ENCODE measurements at places on chromosomes 4 and X. TPM values are rescaled to one million over a fixed set of nuclear protein-coding genes. Genes with fewer than 3 reads are reported as not detected.

Gene STK32B
- 11.6 TPM for total RNA-seq

Gene HS3ST1
- total RNA-seq: 0.21 TPM

Gene AFF2
- 0.05 TPM for total RNA-seq

Gene UGT2B15
- total RNA-seq: 0.13 TPM

Gene NSG1
- total RNA-seq: not detected

Gene QRFPR
- total RNA-seq: not detected

Gene FAM53A
- total RNA-seq: 7.0 TPM

Gene EMCN
- not detected for total RNA-seq

Gene MCF2
- total RNA-seq: 0.31 TPM

Gene FAM47A
- not detected for total RNA-seq

GRCh38 chr4:122065915-122066314 lies 86.2 kb upstream of the BLTP1 start:
- no peaks in the 10 kb centered on the region for H3K4me1 ChIP-seq
- H3K27ac ChIP-seq: no peak overlapping the region
- no peaks in the 10 kb centered on the region for H3K36me3 ChIP-seq
- H3K27me3 ChIP-seq: no peaks in the 10 kb centered on the region

GRCh38 chrX:36847496-36847895 lies 160.7 kb upstream of the FAM47C start:
- no peak overlapping the region for H3K27ac ChIP-seq
- H3K4me1 ChIP-seq: no peaks in the 10 kb centered on the region
- H3K27me3 ChIP-seq: no peaks in the 10 kb centered on the region
- H3K4me3 ChIP-seq: no peak overlapping the region

DNA sequence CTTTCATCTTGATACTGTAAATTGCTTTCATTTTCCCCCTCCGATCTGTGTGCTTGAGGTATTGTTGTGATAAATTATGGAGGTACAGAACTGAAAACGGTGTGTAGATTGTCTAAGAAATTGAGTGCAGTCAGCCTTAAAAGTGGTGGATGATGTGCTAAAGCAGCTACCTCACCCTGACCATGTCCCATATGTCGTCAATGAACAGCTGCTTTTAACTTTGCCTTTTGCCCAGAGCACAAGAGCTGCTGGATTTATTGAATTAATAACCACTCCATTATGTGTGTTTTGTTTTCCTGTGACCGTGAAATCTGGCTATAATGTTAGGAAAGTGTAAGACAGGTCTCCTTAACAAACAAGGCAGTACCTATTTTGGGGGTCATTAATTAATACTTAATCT lies 581.9 kb upstream of the PITX2 start:
- no peak overlapping the region for H3K27ac ChIP-seq
- no peak for DNase-seq
- H3K4me1 ChIP-seq: no peaks in the 10 kb centered on the region
- no peaks in the 10 kb centered on the region for H3K36me3 ChIP-seq
- no peak overlapping the region for H3K4me3 ChIP-seq

DNA sequence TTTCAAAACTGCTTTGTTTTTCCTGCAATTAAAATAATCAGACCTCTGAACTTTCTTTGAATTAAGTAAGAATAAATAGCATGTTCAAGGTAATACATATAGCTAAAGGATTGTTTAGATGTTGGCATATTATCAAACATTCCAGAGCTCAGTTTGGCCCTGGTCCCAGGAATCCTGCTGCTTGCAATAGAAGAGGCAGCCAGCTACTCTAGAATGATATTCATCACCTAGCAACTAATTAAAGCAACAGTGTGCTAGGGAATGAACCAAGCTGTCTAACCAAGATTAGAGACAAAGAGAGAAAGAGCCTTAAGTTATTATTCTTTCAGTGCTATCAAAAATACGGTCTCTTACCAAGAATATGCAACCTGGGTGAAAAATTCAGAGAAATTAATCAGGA lies 460.9 kb downstream of the GABRG1 start:
- H3K36me3 ChIP-seq: no peaks in the 10 kb centered on the region
- DNase-seq: no peak
- H3K27ac ChIP-seq: no peak overlapping the region
- no peaks in the 10 kb centered on the region for H3K27me3 ChIP-seq
- no peaks in the 10 kb centered on the region for H3K4me1 ChIP-seq
- no peak overlapping the region for H3K4me3 ChIP-seq

DNA sequence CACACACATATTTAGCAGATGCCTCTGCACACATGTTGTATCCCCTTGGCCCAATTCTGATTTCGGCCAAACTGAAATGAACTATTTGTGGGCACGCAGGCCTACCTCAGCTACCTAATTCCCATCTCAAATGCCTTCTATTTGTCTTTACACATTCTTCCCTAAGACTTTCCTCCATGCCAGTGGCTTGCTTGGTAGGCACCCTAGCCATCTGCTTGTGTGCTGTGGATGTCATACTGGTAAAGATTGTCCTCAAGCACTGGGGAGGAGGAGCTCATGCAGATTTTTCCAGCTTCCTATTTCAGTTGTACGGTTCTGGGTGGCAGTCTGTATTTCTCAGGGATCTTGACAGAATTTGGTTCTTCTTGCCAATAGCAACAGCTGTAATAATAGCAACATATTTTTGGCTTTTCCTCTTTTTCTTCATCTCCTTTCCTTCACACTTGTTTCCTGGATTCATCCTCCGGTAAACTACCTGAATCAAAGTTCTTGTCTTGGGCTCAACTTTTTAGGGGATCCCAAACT lies 514.3 kb downstream of the ADGRL3 start:
- no peaks in the 10 kb centered on the region for H3K4me1 ChIP-seq
- H3K4me3 ChIP-seq: no peak overlapping the region
- H3K27ac ChIP-seq: no peak overlapping the region

DNA sequence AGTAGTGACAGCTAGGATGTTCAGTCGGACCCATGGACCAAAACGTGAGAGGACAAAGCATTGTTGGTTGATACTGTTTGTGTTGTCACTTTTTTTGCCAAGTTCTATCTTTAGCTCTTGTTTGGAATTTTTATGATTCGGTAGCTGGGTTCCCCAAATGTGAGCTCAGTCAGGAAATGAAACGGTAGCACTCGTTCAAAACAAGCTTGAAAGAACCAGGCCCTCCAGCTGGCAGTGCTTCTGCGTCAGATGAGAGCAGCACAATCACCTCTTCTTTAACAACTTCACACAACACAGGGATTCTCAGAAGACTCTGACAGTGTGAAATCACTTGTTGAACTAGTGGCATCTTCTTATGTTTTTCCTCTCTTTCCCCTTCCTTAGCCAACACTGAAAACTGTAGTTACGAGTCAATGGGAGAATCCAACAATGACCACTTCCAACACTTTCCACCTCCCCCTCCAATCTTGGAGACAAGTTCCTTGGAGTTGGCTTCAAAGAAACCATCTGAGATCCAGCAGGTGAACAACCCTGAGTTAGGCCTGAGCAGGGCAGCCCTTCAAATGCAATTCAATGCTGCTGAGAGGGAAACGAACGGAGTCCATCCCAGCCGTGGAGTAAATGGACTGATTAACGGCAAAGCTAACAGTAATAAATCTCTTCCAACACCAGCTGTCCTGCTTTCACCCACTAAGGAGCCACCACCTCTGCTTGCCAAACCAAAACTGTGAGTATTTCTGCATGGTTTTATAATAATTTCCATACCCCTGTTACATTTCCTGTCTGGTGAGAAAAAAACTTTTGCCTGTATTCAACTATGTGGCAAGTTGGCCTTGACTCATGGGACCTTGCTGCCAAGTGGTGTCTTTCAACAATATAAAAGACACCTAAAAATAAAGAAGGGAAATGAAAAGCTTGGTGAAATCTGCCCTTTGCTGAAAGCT lies 214.6 kb downstream of the PALLD start:
- no peak overlapping the region for H3K27ac ChIP-seq
- DNase-seq: no peak
- no peak overlapping the region for H3K4me3 ChIP-seq
- no peaks in the 10 kb centered on the region for H3K36me3 ChIP-seq

- H3K27me3 ChIP-seq: no peaks in the 10 kb centered on the region
- H3K36me3 ChIP-seq: no peaks in the 10 kb centered on the region
- no peak overlapping the region for H3K4me3 ChIP-seq
- DNase-seq: no peak
- H3K4me1 ChIP-seq: no peaks in the 10 kb centered on the region
- H3K27ac ChIP-seq: no peak overlapping the region
Observed at GRCh38 chr4:15947684-15948083, 9.1 kb upstream of the FGFBP1 start.

DNA sequence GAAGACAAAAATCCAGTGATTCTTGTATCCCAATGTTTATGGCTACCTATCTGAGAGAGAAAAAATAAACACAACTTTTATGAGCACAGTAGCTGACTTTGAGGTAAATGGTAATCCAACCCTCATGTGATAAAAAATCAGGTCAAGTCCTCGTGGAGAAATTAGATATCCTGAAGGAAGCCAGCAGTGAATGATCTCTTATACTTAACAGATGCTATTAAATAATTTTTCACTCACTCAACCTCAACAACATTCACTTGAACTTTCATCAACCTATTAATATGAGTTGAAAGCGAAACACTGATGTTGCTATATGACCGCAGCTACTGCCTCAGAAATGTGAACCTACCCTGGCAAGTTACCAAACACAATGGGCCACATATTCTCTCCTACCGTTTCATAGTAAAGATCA lies 105.4 kb downstream of the GPC3 start:
- no peak overlapping the region for H3K4me3 ChIP-seq
- no peak overlapping the region for H3K27ac ChIP-seq
- H3K36me3 ChIP-seq: no peaks in the 10 kb centered on the region
- DNase-seq: no peak
- no peaks in the 10 kb centered on the region for H3K27me3 ChIP-seq
- no peaks in the 10 kb centered on the region for H3K4me1 ChIP-seq

DNA sequence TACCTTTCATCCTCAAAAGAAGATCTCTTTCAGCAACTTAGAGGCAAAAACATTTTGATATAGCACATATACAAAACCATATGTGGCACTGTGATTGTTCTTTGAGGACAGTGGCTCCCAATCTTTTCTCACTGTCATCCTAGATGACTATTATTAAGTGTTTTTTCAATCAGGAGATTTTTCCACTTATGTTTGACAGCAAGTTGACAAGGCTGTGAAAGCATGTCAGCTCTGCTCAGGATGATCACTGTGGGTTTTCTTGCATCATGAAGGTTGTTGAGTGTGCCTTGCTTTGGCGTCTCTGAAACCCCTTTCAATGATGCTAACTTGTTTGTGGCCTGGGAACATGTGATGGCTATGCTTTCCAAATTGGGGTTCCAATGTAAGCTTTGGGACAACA lies 20.2 kb upstream of the NSUN7 start:
- DNase-seq: no peak
- no peak overlapping the region for H3K4me3 ChIP-seq
- H3K27me3 ChIP-seq: no peaks in the 10 kb centered on the region
- no peak overlapping the region for H3K27ac ChIP-seq

DNA sequence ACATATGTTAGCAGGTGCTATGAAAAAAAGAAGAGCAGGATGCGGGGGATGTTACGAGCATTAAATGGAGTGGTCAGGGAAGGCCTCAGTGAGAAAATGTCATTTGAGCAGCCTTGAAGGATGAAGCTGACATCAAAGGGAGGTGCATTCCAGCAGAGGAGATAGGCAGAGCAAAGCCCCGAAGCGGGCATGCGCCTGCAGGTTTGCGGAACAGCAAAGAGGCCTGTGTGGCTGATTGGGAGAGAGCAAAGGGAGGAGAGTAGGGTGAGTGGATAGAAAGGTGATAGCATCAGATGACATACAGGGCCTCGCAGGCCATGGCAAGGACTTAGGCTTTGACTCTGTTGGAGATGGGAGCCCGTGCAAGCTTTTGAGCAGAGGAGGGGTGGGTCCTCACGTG lies 95.4 kb upstream of the GPR50 start:
- H3K4me1 ChIP-seq: 0 out of 2 replicates have a peak, but pooled peaks cover 4% of the 10 kb centered on the region
- no peak for DNase-seq
- H3K4me3 ChIP-seq: no peak overlapping the region
- H3K27ac ChIP-seq: no peak overlapping the region

GRCh38 chr4:16682975-16683374 lies 215.5 kb downstream of the LDB2 start:
- no peak overlapping the region for H3K4me3 ChIP-seq
- H3K27me3 ChIP-seq: no peaks in the 10 kb centered on the region
- no peak for DNase-seq
- no peaks in the 10 kb centered on the region for H3K4me1 ChIP-seq
- H3K36me3 ChIP-seq: no peaks in the 10 kb centered on the region

GRCh38 chr4:176875446-176875930 lies 82.8 kb upstream of the VEGFC start:
- H3K36me3 ChIP-seq: no peaks in the 10 kb centered on the region
- H3K27me3 ChIP-seq: no peaks in the 10 kb centered on the region
- H3K4me1 ChIP-seq: no peaks in the 10 kb centered on the region

GRCh38 chr4:101958547-101958946 lies 168.0 kb downstream of the BANK1 start:
- DNase-seq: no peak
- no peaks in the 10 kb centered on the region for H3K36me3 ChIP-seq
- H3K4me3 ChIP-seq: no peak overlapping the region
- H3K27me3 ChIP-seq: no peaks in the 10 kb centered on the region
- no peak overlapping the region for H3K27ac ChIP-seq
- no peaks in the 10 kb centered on the region for H3K4me1 ChIP-seq

DNA sequence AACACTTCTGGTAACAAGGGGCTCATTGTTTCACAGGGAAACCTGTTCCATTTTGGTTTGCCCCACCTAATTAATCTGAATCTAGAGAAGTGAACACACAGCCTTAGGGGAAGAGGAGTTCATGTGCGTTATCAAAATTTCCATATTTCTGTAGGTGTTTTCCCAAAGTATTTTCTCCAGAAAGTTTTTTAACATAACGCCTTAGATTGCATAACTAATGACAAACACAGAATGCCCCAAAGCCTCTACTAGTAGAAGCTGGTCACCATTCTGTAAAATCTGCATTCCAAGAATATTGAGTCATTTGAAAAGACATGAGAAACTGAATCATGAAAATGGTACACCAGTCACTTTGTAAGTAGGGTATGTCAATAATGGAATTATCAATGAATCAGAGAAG lies 41.1 kb downstream of the IL13RA2 start:
- no peak overlapping the region for H3K27ac ChIP-seq

Data from Panc1 (cell line).